Mesenteric fat pad (tissue), 1 donor: ENCODE measurements at places on chromosomes 11 and 22. TPM values are rescaled to one million over a fixed set of nuclear protein-coding genes. Genes with fewer than 3 reads are reported as not detected.

The ACRV1 gene
- total RNA-seq: not detected

The SCGB1C1 gene
- total RNA-seq: not detected

The IFTAP gene
- 11.3 TPM for total RNA-seq

The RFPL1 gene
- total RNA-seq: not detected

The CBY1 gene
- 18.9 TPM for total RNA-seq

The DEUP1 gene
- not detected for total RNA-seq

The ESAM gene
- 84.0 TPM for total RNA-seq

The NLRP6 gene
- total RNA-seq: 1.8 TPM

The MB gene
- total RNA-seq: 0.55 TPM

The SEZ6L gene
- total RNA-seq: not detected

The BDNF gene
- 0.22 TPM for total RNA-seq

The OR5P2 gene
- total RNA-seq: not detected

The TM7SF2 gene
- total RNA-seq: 22.1 TPM

The OR52E2 gene
- not detected for total RNA-seq

The RAG1 gene
- 0.35 TPM for total RNA-seq

The GGTLC3 gene
- not detected for total RNA-seq

The FGF4 gene
- total RNA-seq: not detected

The OR52R1 gene
- not detected for total RNA-seq

The FAM83F gene
- 0.87 TPM for total RNA-seq

The PNPLA3 gene
- 0.93 TPM for total RNA-seq

The KCNJ11 gene
- total RNA-seq: 3.5 TPM

The TSGA10IP gene
- total RNA-seq: not detected
